ENCODE measurements at places on chromosomes 3 and 15.

DNA sequence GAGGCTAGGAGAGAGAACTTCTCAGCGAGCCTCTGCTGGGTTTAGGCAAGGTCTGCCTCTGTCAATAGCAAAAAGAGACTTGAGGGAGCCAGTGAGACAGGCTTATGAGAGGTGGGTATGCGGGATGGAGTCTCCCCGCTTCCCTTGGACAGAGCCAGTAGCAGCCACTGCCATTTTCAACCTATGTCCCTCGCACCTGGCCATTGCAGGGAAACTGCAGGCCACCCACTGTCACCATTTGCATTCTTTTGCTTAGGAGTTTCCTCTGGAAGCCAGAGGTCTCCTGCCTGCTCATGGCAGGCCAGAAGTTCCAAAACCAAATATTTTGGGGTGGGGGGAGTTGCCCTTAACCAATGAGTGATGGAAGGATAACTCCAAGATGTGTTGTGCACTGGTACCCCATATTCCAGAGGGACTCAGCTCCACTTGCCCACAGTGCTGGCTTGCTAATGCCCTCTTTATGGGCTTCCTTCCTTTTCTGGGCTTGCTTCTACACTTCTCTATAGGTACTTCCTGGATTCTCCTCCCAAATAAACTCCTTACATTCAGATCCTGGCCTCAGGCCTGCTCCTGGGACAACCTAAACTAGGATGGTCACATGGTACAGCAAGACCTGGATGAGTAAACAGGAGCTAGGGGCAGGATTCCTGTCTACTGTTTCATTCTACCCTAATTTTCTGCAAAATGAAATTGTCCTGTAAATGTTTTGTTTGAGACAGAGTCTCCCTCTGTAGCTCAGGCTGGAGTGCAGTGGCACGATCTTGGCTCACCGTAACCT lies 108.9 kb upstream of the PROK2 start:
- no peak for DNase-seq

DNA sequence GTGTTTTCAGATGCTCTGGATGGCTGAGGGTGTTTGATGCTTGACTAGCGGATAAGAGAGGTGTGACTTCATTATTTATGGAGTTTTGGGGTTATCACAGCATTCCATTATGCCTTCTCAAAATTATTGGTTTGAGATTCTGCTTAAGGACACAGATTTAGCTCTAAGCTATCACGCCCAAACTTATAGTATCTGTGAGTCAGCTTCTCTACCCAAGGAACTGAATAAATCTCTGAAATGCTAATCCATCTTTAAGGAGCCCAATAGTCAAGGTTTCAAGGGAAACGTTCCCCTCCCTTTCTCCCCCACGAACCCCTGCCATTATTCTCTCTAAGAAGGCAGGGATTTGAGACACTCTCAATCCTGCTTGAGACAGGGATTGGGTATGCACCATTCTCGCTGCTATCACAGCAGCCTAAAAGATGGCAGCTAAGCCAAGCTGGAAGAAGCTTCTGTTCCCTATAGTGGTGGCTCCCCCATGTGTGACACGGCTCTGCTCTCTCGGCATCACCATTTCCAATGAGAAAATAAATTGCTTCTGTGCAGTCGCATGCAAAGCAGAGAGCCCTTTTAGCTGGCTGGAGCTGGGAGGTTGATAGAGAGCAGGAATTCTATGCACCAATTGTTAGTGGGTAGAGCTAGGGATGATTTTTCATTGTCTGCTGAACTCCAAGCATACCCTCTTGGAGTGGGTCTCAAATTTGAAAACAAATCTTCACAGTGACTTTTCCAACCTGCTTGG lies 151.1 kb downstream of the IL20RB start:
- no peak for DNase-seq

GRCh38 chr3:132062535-132062934 lies 27.7 kb upstream of the CPNE4 start:
- DNase-seq = no peak

DNA sequence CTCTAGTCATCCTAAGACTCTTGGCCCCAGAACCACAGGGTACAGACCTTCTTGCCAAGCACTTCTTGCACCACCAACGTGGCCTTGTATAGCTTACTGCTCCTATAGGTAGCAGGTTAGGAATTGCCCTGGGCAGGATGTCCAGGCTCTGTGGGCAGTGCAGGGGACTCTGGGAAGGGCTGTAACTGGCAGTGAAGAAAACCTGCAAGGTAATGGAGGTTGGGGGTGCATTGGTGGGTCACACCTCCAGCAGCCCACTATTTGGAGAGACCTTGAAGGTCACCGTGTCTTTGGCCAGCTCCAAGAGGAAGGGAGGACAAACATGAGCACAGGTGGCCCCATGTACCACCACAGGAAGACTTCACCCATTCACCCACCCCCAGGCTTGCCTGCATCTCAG lies 21.3 kb upstream of the XYLB start:
- no peak for DNase-seq

GRCh38 chr3:30664884-30665283 lies 58.5 kb downstream of the TGFBR2 start:
- DNase-seq = no peak

All from frontal cortex (tissue), 4 donors.